ENCODE measurements at places on chromosomes 1 and 21.

- DNase-seq: no peak
- H3K27ac ChIP-seq: no peak overlapping the region
These were observed 78.0 kb downstream of the USP1 start for GRCh38 chr1:62514746-62515423.

DNA sequence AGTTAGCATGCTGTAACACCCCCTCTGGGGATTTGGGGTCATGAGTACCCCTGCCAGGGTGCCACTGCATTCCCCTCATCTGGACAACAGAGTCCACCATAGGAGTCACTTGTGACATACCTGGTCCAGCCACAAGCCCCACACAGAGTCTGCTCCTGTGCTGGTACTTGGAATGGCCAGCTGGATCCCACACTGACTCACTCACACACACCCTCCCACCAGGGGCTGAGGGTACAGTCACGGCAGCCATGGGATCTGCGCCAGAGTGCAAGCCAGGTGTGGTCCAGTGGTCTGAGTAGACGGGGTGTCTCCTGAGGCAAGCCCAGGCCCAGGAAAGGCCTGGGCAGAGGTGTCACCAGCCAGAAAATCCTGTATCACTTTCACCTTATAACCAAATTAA is 67.7 kb downstream of the MRPL39 start:
- no peak overlapping the region for H3K4me3 ChIP-seq
- H3K36me3 ChIP-seq: no peaks in the 10 kb centered on the region
- no peak overlapping the region for H3K27ac ChIP-seq
- no peaks in the 10 kb centered on the region for H3K4me1 ChIP-seq
- H3K27me3 ChIP-seq: no peaks in the 10 kb centered on the region

GRCh38 chr1:75985827-75986226 is 53.6 kb upstream of the ASB17 start:
- no peaks in the 10 kb centered on the region for H3K4me1 ChIP-seq
- DNase-seq: no peak
- no peaks in the 10 kb centered on the region for H3K36me3 ChIP-seq
- H3K27me3 ChIP-seq: no peaks in the 10 kb centered on the region

DNA sequence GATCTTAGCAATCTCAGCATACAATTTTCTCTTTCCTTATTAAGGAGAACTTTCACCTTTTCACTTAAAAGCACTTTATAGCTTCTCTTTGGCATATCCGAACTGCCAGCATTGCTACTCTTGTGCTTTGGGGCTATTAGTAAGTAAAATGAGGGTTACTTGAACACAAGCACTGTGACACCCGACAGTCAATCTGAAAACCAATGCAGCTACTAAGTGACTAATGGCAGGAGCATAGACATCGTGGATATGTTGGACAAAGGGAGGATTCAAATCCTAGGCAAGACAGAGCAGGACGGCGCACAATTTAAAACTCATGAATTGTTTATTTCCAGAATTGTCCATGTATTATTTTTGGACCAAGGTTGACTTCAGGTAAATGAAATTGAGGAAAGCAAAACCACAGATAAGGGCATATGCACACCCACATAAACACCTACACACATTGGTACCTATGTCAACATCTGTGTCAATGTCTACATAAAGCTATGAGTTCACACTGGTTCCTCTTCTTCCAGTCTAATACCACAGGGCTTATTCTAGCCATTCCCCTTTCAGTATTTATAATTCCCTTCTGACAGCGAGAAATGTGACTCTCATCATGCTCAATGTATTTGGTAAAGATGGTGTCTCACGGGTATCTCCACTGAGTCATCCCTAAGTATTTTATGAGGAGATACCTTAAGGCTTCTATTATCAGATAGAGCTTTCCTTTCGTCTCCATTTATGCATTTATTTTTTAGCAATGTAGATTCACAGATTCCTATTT is 75.3 kb upstream of the RALGPS2 start:
- H3K27me3 ChIP-seq: no peaks in the 10 kb centered on the region
- H3K4me3 ChIP-seq: no peak overlapping the region
- no peak overlapping the region for H3K27ac ChIP-seq
- DNase-seq: no peak
- no peaks in the 10 kb centered on the region for H3K4me1 ChIP-seq

GRCh38 chr1:46137916-46138315 is 5.5 kb upstream of the PIK3R3 start:
- H3K27ac ChIP-seq: no peak overlapping the region
- DNase-seq: no peak
- peaks cover 33% of the 10 kb centered on the region for H3K4me1 ChIP-seq
- H3K36me3 ChIP-seq: no peaks in the 10 kb centered on the region
- H3K27me3 ChIP-seq: no peaks in the 10 kb centered on the region
- H3K4me3 ChIP-seq: no peak overlapping the region

DNA sequence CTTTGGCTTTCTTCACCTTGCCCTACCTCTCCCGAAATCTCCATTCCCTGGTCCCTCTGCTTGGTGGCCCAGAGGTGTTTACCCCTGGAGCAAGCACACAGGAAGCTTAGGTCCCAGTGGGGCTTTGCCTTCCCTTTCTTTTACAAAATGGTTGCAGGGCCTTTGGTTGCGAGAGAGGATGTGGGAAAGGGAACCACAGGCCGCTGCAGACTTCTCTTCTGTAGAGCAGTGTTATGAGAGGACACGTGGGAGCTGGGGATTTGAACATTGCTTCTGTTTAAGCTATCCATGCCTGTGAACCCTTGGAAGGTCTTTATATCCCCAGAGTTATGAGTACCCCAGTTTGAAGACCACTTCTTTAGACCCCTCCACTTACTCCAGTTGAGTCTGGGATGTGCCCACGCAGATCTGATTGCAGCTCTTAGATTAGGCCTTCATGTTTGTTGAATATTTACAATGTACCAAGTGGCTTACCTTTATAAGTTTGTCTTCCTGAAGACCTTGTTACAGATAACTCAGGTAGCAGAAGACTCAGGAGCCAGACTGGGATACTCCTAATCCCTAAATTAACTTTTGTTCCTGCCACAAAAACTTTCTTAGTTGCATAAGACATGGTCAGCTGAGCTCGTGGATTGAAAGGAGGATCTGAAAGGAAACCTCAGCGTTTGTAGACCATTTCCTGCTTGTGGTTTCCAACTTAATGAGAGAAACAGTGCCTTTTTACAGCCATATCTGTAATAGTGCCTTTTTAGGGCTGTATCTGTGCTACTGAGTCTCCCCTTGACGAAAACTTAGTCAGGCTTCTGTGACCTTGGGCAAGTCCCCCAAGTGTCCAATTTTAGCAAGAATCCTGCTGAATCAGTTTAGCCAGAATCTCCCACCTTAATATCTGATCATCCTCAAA is 21.9 kb upstream of the IVNS1ABP start:
- H3K27ac ChIP-seq: no peak overlapping the region
- H3K4me1 ChIP-seq: peaks cover 17% of the 10 kb centered on the region
- no peaks in the 10 kb centered on the region for H3K36me3 ChIP-seq

DNA sequence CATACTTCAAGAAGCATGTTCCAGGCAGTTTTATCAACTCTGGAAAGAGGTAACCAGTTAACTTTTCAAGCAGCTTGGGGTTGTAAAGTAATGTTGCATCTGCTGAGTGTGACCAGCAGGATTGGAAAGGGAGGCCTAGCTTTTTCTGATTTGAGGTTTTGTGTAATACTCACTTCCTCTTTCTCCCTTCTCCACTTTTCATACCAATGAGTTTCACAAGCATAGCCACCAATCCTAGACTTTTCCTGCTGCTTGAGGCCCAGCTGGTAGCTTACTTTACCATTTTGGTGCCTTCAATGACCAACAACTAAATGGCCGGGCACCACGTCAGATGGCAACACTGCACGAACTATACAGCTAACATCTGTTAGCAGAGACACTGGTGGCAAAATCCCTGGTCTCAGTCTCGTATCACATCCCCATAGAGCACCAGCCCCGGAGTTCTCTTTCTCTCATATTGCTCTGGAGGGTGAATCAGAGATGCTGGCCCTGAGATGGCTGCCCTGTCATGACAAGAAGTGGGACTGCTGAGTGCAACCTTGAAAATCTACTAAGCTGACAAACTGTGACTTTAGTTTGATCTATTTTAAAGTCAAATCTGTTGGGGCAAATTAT is 14.8 kb upstream of the GPR88 start:
- no peaks in the 10 kb centered on the region for H3K36me3 ChIP-seq
- peak overlapping the region; percentile 50 for H3K27ac ChIP-seq
- no peaks in the 10 kb centered on the region for H3K27me3 ChIP-seq
- DNase-seq: peak; percentile 25
- H3K4me3 ChIP-seq: no peak overlapping the region

- peaks cover 38% of the 10 kb centered on the region for H3K27me3 ChIP-seq
- no peak for DNase-seq
These were observed at the start of gene HTR1D for GRCh38 chr1:23217421-23218115. Gene HTR1D, minus strand, starts transcription at chr1:23217502. Its CDS starts 23,283 bp downstream, at chr1:23194219.

GRCh38 chr1:173347282-173347818 is 129.8 kb upstream of the PRDX6 start:
- no peaks in the 10 kb centered on the region for H3K27me3 ChIP-seq
- DNase-seq: no peak
- H3K36me3 ChIP-seq: no peaks in the 10 kb centered on the region
- H3K4me3 ChIP-seq: no peak overlapping the region
- H3K4me1 ChIP-seq: no peaks in the 10 kb centered on the region

DNA sequence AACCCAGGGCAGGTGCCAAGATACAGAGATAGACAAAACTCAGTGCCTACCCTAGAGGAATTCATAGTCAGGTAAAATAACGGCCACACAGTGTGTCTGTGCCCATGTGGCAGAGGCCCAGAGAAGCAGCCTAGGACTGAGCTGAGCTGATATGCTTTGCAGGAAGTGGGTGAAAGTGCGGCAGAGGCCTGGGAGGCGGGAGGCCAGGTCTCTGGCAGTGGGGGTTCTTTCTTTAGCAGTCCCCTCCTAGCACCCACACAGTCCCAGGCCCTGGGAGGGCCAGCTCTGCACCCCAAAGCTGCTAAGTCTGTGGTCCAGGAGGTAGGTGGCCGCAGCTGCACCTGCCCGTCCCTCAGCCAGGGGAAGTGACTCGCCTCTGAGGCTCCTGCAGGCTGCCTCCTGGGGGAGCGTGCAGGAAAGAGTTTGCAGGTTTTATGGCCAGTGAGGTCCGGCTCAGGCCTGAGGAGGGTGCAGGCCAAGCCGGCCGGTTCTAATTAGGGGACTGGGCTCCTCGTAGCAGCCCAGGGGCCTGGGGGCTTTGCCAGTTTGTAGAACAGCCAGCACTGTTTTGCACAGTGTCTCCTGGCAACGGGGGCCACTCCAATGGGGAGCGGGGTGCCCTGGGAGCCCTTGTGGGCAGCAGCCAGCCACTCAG is 107.9 kb downstream of the SPSB1 start:
- H3K4me1 ChIP-seq: no peaks in the 10 kb centered on the region
- no peaks in the 10 kb centered on the region for H3K36me3 ChIP-seq
- no peaks in the 10 kb centered on the region for H3K27me3 ChIP-seq
- DNase-seq: peak; percentile 16

DNA sequence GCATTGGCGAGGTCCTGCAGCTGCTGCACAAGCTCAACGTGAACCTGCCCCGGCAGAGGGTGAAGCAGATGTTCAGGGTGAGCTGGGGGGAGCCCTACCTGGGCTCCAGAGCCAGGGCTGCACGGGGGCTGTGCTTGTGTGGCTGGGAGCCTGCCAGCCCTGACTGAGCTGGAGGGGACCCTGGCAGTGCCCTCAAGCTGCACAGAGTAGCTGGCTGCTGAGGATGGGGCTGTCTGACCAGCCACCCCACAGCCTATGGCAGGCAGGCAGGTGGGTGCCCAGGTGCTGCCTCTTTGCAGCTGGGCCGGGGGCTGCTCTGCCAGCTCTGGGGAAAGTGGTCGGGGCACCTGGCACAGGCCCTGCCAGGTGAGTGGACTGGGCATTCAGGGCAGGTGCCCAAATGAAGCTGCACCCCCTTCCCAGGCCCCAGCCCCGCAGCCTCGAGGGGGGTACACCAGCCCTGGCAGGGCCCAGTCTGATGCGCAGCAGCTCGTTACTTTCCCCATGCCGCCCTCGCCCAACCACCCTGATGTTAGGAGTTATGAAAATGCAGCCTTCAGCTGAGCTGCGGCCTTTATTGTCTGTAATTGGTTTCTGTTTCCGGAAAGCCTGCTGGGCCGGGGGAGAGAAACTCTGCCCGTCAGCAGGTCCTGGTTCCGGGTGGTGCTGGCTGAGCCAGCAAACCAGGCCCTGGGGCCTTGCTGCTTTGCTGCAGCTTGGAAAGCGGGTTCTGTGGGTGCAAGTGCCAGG is 4.3 kb downstream of the PLCH2 start:
- peaks cover 47% of the 10 kb centered on the region for H3K27me3 ChIP-seq
- DNase-seq: peak; percentile 74
- H3K36me3 ChIP-seq: no peaks in the 10 kb centered on the region

DNA sequence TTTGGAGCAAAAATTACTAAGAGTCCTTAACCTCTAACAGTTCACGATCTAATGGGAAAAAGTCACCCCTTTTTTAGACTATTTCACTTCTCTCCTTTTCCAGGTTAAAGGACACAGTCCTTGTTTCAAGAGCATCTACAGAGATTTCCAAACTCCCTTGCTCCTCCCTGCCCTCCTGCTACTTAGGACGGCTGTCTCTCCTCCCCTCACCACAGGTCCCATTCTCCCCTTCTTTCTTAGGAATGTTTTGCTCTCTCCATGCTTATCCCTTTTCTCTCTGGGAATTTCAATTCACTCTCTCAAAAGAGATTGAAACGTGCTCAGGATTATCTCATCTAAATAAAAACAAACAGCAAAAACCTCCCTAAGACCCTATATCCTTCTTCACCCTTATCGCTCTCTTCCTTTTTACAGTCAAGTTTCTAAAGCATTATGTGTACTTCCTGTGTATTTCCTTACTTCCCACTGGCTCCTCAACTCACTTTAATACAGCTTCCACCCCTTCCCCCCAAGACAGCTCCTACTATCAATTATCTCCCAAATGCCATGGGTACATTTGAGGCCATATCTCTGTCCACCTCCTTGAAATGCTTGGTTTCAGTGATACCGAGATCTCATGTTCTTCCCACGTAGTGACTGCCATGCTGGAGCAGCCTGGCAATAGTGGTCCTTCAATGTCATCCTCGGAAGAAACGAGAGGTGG is 43.2 kb upstream of the ZNF281 start:
- H3K27me3 ChIP-seq: no peaks in the 10 kb centered on the region
- H3K27ac ChIP-seq: no peak overlapping the region
- no peak overlapping the region for H3K4me3 ChIP-seq
- no peaks in the 10 kb centered on the region for H3K36me3 ChIP-seq

DNA sequence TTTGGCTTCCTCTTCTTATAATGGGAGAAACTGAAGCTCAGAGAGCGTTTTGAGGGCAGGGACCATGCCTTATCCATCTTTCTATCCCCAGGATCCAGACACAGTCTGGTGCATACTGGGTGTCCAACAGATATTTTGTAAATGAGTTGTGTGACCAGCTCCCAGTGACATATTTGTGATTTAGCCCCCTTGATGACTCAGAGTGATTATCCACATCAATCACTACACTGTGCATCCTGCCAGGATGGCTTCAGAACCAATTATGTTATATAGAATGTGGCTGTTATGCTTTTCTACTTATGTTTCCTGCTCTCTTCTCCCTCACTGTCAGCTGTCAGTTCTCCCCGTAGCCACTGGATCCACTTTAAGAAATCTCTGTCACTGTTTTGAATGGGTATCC is 11.3 kb downstream of the OLFML3 start:
- no peaks in the 10 kb centered on the region for H3K36me3 ChIP-seq
- no peak overlapping the region for H3K27ac ChIP-seq
- H3K27me3 ChIP-seq: no peaks in the 10 kb centered on the region

- H3K27ac ChIP-seq: no peak overlapping the region
- no peak overlapping the region for H3K4me3 ChIP-seq
- H3K27me3 ChIP-seq: peaks cover 81% of the 10 kb centered on the region
- H3K36me3 ChIP-seq: no peaks in the 10 kb centered on the region
These were observed 4.7 kb downstream of the CELF3 start for GRCh38 chr1:151711951-151712350.

GRCh38 chr1:243712242-243712641 is 137.8 kb downstream of the AKT3 start:
- H3K27ac ChIP-seq: no peak overlapping the region
- no peak overlapping the region for H3K4me3 ChIP-seq
- no peak for DNase-seq
- no peaks in the 10 kb centered on the region for H3K4me1 ChIP-seq
- H3K27me3 ChIP-seq: no peaks in the 10 kb centered on the region

Data from MM.1S (cell line).